ENCODE measurements at places on chromosomes 13 and 19. TPM values are rescaled to one million over a fixed set of nuclear protein-coding genes. Genes with fewer than 3 reads are reported as not detected.

RNF17 gene
- 0.10 TPM for total RNA-seq

SHISA7 gene
- 4.0 TPM for total RNA-seq

LILRB2 gene
- total RNA-seq, result 1.6 TPM

PIN1 gene
- 124 TPM for total RNA-seq

ERICH6B gene
- total RNA-seq, result 0.39 TPM

TRPC4 gene
- 10.6 TPM for total RNA-seq

SLC8A2 gene
- total RNA-seq, result 3.2 TPM

ZNF791 gene
- 20.8 TPM for total RNA-seq

Measured in spinal cord (tissue), 10 donors.